A549 treated with ZK216348 at 1 μM for 4 hours (cell line): ENCODE measurements at places on chromosomes 1 and 21. TPM values are rescaled to one million over a fixed set of nuclear protein-coding genes. Genes with fewer than 3 reads are reported as not detected.

The ERICH3 gene
- not detected in 5 replicates for total RNA-seq

The PLPP3 gene
- 27.0 to 33.9 TPM (median 31.6 TPM) in 5 replicates for total RNA-seq

The DEPDC1 gene
- 7.3 to 19.1 TPM (median 15.3 TPM) in 5 replicates for total RNA-seq

The HEYL gene
- 2.8 to 3.9 TPM (median 3.5 TPM) in 5 replicates for total RNA-seq

The C1QC gene
- total RNA-seq: not detected in 5 replicates

The GPR153 gene
- total RNA-seq: 1.3 to 2.6 TPM (median 2.0 TPM) in 5 replicates

The FCN3 gene
- total RNA-seq: not detected in 5 replicates

The ZNF124 gene
- total RNA-seq: 3.9 to 5.3 TPM (median 5.1 TPM) in 5 replicates

The OR2T29 gene
- not detected in 5 replicates for total RNA-seq

The KRTAP25-1 gene
- not detected in 5 replicates for total RNA-seq

The RAP1A gene
- total RNA-seq: 22.3 to 40.5 TPM (median 25.4 TPM) in 5 replicates

The RGS16 gene
- 0.14 to 0.33 TPM (median 0.24 TPM) in 5 replicates for total RNA-seq

The YRDC gene
- 14.0 to 22.5 TPM (median 18.1 TPM) in 5 replicates for total RNA-seq

The TMEM269 gene
- 0.08 to 0.13 TPM (median 0.12 TPM) in 5 replicates for total RNA-seq

The RIT1 gene
- 17.8 to 24.8 TPM (median 21.8 TPM) in 5 replicates for total RNA-seq

The ATF6 gene
- 11.1 to 17.5 TPM (median 13.1 TPM) in 5 replicates for total RNA-seq

The LYPD8 gene
- 0.19 to 0.45 TPM (median 0.21 TPM) in 3 of 5 replicates, not detected in the others for total RNA-seq

The SPAG17 gene
- not detected in 5 replicates for total RNA-seq

The SRM gene
- total RNA-seq: 102 to 210 TPM (median 208 TPM) in 5 replicates

The HMCN1 gene
- total RNA-seq: 0.03 to 0.42 TPM (median 0.07 TPM) in 5 replicates

The NBPF15 gene
- 15.8 to 25.0 TPM (median 22.0 TPM) in 5 replicates for total RNA-seq

The ETNK2 gene
- 4.6 to 8.1 TPM (median 6.6 TPM) in 5 replicates for total RNA-seq

The JAM2 gene
- total RNA-seq: not detected in 5 replicates

The RNU11 gene
- not detected in 5 replicates for total RNA-seq

The SLC30A1 gene
- 11.8 to 24.0 TPM (median 21.8 TPM) in 5 replicates for total RNA-seq

The NMNAT2 gene
- total RNA-seq: 0.42 to 1.5 TPM (median 0.62 TPM) in 5 replicates

The NBPF4 gene
- total RNA-seq: 0.08 to 0.14 TPM (median 0.13 TPM) in 4 of 5 replicates, not detected in the other

The EVA1C gene
- 44.3 to 60.3 TPM (median 49.2 TPM) in 5 replicates for total RNA-seq

The RXFP4 gene
- total RNA-seq: not detected in 5 replicates

The BOLA1 gene
- total RNA-seq: 12.1 to 29.0 TPM (median 24.1 TPM) in 5 replicates

The FCRL4 gene
- not detected in 5 replicates for total RNA-seq

The TNNI3K gene
- not detected in 5 replicates for total RNA-seq

The KCNJ15 gene
- total RNA-seq: 0.06 to 0.17 TPM (median 0.07 TPM) in 3 of 5 replicates, not detected in the others

The SLAMF1 gene
- total RNA-seq: not detected in 5 replicates

The CLCA1 gene
- total RNA-seq: not detected in 5 replicates

The ZRANB2 gene
- 18.6 to 33.1 TPM (median 24.0 TPM) in 5 replicates for total RNA-seq
